ENCODE measurements at places on chromosomes 2 and 18.

GRCh38 chr2:119354860-119355259, 11.8 kb downstream of the C2orf76 start:
- no peak for DNase-seq

DNA sequence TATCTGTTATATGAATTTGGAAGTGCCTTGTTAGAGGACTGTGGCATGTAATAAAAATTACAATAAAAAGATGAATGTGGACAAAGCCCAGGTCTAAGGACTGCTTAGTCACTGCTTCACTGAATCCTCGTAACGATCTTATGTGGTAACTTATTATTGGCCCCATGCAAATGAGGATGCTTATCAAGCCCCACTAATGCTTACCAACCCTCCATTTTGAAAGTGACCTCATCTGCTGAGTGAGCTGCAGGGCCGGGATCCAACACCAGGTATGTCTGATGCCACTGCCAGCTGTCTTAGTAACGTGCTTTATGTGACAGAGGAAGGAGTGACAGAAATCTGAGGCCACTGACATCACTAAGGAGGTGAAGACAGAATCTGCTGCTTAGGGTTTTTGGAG, 65.3 kb upstream of the CCDC85A start:
- no peak for DNase-seq

- DNase-seq, result no peak
Observed at GRCh38 chr2:179927041-179927440, 65.6 kb upstream of the ZNF385B start.

- DNase-seq, result no peak
Observed at GRCh38 chr2:236675526-236675925, 105.9 kb downstream of the ACKR3 start.

DNA sequence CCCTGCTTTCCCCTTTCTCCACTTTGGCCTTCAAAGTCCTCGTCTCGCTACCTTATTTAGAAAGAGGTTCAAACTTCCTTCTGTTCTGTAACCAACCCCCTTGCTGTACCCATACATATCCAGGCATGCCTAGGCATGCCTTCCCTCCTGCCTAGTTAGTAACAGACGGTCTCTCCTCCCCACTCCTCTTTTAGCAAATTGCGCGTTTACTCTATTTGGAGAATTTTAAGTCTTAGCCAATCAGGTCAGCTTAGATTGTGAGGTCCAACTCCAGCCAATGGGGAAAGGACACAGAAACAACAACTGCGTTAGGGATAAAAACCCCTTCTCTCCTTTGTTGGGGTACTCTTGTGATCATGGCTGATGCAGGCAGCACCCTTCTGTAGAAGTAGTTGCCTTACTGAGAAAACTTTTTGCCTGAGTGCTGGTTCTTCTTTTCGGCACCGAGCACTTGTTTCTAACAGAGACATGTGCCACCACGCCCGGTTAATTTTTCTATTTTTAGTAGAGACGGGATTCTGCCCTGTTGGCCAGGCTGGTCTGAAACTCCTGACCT, 85.9 kb upstream of the FOXI3 start:
- DNase-seq, result no peak

GRCh38 chr2:102442967-102443828, 20.2 kb downstream of the IL18RAP start:
- peak; percentile 16 for DNase-seq

GRCh38 chr2:98776136-98776535, 45.2 kb upstream of the MGAT4A start:
- no peak for DNase-seq

DNA sequence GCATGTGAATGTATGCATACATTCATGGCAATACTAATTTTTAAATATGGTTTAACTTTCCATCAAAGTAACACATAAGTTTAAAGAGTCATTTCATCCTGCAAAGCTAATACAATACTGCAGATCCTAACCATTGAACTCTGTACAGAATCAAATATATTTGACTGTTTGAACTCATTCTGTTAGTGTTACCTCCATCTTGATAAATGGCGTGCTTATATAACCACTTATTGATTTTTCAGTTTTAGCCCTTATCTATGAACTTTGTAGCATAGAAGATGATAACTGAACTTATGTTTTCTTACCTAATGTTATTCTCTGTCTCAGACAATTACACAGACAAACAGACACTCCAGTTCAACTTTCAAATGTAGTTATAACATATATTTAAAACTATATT, 731.0 kb upstream of the LRATD1 start:
- DNase-seq, result no peak

- no peak for DNase-seq
Observed at GRCh38 chr18:63135101-63135500, 184.5 kb downstream of the BCL2 start.

DNA sequence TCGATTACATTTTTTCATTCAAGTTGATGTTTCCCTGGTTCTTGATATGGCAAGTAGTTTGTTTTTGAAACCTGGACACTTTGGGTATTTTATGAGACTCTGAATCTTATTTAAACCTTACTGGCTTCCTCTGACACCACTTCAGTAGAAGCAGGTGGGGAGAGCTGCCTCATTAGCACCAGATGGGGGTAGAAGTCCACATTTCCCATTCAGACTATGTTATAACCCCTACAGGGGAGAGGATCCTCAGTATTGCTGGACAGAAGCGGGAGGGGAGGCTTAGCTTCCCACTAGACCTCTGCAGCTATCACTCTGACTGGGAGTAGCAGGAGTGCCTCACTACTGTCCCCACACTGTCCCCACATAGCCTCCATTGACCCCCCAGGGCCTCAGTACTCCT, 145.3 kb upstream of the SLC35G4 start:
- DNase-seq, result no peak

GRCh38 chr2:215435870-215436704, at the start of gene FN1:
Gene FN1, minus strand, starts transcription at chr2:215436068. Its CDS starts 266 bp downstream, at chr2:215435802.
- peak; percentile 99 for DNase-seq

- DNase-seq, result no peak
Observed at GRCh38 chr18:56715121-56715520, 64.0 kb downstream of the WDR7 start.

GRCh38 chr2:222641336-222641735, 14.6 kb downstream of the FARSB start:
- DNase-seq, result no peak

GRCh38 chr2:89850881-89851582, 1159.6 kb downstream of the RPIA start:
- no peak for DNase-seq

DNA sequence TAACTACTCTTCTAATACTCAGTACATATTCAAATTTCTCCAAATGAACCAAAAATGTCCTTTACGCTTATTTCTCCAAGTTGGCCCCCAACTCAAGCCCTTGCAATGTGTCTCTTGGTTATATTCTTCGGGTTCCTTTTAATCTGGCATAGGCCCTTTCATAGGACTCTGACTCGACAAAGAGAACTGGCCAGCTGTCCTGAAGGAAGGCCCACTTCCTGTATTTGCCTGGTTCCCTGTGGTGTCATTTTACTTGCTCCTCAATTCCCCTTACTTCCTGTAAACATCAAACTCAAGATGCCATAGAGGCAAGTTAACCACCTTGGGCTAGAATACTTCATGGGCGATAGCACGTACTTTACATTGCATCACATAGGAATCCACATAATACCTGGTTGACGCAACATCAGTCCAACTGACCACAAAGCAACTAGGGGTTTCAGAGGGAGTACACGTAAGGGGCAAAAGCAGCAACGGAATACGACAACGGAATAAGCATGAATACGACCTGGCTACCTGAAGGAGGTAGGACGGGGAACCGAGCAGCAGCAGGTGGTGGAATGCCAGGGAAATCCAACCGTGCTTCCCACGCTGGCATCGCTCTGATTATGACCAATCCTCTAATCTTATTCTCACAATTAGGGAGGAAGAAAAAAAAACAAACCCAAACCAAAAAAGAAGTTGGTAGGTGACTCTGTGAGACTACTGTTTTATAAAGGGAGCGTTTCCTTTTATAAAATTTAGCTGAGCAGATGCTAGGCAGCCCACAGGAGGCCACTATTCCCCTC, 823 bp upstream of the GORASP2 start:
- DNase-seq, result no peak

DNA sequence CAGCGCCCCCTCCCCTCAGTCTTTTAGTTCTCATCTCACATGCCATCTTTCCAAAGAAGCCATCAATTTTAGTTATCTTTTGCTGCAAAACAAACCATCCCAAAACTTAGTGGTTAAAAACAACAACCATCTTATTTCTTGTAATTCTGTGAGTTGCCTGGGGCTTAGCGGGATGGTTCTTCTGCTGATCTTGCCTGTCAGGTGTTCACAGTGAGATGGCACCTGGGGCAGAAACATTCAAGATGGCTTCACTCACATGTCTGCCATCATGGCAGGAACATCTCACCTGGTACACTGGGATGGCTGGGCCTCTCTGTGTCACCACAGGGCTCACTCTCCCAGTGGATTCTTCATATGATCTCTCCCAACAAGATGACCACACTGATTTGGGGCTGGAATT, 144.5 kb upstream of the MSH6 start:
- DNase-seq, result no peak

DNA sequence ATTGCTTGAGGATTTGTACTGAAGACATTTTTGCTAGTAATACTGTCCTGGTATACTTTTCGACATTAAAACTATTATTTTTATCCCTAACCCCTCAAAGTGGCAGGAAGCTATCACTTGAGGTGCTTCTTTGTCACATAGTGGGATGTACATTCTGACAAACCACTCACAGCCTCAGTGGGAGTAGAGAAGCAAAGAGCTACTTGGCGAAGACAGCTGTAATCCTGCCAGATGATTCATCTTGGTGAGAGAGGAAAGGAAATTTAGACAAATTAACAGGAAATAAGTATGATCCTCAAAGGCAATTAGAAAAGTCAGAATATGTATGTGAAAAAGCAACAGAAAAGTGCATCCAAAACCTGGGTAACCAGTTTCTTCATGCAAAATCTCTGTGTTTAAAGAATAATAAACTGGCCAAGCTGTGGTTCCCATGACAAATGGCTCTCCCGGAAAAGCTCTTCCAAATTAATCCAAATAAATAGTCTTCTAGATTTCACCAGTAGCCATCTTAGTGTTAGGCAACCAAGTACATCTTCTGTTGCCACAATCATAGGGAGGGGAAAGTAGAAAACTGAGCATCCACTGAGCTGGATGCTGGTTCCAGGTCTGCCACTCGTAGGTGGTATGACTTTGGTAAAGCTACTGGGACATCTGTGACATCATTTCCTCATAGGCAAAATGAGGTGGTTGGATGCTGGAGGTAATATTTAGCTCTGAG, 308.0 kb upstream of the LYPD1 start:
- no peak for DNase-seq
